Activated CD4-positive, CD25-positive, alpha-beta regulatory T cell (primary cell): ENCODE measurements at places on chromosomes 6 and 20.

DNA sequence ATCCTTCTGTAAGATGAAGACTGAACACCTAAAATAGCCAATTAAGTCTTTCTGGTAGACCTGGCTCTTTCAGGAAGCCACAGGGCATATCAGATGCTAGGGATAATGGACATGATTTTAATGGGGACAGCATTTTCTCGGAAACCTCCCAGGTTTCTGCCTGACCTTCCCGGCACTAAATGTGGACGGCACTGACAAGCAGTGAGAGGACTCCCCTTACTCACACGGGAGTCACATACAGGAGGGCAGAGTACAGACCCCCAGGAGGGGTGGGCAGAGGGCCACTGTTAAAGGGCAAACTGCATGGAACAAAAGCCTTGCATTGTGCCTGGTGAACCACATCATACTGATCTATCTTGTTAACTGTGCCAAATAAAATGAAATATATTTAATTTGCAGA is 19.9 kb downstream of the PSMG4 start:
- no peak for DNase-seq

DNA sequence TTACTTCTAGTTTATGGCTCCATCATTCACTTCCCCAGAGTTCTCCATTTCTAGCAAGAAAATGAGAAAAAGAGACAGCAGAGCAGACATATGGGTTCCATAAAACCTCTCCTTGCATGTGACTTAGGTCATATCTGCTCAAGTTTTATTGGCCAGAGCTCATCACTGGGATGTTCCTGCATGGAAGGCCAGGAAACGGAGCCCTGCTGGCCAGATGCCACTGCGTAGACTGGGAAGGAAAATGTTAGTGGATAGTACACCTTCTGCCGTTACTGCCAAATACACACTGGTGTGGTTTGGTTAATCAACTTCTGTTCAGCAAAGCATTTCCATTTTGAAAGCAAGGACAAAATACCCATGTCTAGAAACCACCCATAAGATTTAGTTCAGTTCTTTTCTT is 220.6 kb upstream of the TSHZ2 start:
- DNase-seq = no peak

DNA sequence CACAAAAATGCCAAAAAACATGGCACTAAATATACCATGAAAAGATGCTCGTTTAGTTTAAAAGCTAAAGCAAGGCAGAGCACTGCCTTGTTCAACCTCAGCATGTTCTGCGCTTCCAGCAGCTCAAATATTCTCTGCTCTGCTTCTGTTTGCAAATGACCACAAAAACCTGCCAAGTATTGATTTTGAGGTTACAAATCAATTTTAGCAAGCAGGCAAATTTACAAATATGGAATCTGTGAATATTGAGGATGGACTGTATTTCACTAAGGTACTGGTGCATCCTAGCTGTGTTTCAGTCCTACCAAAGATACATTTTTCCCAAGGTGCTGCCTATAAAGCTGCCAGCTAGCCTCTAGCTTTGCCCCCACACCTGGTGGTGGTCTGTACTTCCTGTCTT is 449.9 kb downstream of the PREX1 start:
- DNase-seq = no peak

DNA sequence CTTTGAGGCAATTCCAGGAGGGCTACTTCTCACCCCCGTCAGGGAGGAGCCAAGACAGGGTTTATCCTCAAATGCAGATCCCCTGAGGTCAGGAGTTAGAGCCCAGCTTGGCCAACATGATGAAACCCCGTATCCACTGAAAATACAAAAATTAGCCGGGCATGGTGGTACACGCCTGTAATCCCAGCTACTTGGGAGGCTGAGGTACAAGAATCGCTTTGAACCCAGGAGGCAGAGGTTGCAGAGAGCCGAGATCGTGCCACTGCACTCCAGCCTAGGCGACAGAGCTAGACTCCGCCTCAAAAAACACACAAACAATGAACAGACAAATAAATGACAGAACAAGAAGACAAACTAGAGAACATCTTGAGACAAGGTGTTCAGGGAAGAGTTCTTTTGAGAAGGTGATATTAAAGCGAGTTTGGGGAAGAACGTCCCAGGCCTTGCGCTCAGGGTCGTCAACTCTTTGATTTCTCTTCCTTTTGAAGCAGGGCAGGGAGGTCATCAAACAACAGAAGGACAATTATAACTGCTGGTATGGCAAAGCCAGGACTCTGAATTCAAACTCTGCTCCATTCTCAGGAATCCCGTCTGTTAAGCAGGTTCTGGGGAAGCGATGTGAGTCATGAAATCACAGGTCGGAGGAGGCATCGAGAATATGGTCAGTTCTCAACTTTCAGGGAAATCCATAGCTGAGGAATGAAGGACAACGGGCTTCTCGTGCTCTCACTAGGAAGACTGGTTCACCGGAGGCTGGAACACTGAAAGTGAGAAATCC is 1.4 kb upstream of the RALY start:
- DNase-seq = no peak

- no peak for DNase-seq
These were observed 317.5 kb upstream of the MOCS1 start for GRCh38 chr6:40251637-40252300.

GRCh38 chr6:20840675-20841074 is 306.4 kb downstream of the CDKAL1 start:
- DNase-seq = no peak

DNA sequence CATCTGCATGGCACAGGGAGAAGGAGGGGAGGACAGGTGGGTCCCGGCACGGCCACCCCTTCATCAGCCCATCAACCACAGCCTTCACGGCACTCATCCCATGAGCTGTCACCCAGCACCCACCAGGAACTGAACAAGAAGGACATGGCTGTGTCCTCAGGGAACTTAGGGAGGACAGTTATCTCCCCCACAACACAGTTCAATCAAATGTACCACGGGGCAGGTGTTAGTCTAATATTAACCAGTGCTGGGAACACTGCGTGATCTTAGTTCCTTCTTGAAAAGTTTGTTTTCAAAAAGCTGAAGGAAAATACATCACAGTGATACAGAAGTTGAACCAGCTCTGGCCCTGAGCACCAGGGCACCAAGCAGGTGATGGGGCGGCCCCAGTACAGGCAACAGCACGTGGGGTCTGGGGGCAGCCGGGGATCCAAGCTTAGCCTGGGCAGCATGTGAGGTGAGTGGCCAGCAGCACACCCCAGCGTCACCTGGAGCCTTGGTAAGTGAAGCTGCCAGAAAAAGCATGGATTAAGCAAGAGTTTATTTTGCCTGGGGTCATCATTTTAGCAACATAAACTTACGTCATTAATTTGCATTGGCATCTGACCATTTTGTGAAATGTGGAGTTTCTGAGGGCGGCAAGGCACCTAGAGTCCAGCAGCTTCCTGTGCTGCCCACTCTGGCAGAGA is 35.5 kb upstream of the AFDN start:
- DNase-seq = no peak

DNA sequence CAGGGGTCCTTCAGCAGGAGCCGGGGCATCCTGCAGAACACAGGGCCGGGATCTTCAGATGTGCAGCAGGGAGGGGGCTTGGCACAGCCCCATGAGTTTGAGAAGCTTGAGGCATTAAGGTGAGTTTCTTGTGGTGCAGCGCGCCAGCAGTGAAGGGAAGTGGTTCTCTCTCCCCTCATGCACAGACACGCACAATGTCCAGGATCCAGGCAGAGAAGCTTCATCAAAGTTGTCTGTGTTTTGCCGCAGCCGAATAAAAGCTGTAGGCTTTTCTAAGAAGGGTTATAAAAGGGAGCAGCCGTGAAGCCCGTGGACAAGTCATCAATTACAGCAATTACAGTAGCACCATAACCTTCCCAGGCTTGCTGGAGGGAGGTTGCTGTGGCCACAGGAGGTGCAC is 491.0 kb upstream of the CDH4 start:
- DNase-seq = no peak

DNA sequence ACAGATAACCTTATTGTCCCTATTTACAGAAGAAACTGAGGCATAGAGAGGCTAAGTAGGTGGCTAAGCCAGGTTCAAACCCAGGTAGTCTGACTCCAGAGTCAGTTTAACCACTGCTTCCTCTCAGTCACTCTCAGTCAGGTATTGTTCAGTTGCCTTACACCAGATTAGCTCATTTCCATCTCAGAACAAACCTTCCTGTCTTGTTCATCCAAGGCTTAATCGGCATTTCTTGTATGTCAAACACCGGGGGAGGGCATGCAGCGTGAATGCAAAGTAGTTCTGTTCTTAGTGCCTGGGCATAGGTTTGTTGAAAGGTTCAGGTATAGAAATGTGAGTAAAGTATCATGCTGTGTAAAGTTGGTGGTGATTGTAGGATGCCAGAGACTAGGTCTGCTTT is 51.7 kb downstream of the CTNNBL1 start:
- DNase-seq = no peak

DNA sequence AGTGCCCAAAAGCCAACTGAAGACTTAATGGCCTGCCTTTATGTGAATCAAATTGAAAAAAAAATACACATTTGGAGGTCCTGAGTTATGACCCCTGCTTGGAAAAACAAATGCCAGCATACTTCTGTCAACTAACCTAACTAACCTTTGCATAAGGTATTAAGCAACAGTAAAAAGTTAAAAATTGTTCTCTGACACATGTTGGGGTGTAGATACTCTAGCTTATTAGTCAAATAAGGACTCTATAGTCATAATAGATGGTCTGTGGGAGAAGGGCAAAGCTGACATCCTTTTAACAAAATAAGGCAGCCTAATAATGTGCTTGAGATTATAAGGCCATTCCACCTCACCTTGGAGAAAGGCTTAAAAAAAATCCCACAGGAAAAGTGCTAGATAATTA is 140.5 kb downstream of the HIVEP2 start:
- no peak for DNase-seq

DNA sequence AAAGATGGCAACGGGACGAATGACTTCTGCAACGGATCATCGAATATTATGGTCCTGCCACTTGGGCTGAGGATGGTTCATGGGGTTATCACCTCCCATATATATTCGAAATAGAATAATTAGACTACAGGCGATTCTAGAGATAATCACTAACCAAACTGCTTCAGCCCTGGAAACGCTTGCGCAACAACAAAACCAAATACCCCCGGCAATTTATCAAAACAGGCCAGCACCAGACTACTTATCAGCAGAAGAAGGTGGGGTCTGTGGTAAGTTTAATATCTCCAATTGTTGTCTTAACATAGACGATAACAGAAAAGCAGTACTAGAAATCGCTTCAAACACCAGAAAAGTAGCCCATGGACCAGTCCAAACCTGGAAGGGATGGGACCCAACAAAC is 31.0 kb upstream of the ULBP3 start:
- no peak for DNase-seq

DNA sequence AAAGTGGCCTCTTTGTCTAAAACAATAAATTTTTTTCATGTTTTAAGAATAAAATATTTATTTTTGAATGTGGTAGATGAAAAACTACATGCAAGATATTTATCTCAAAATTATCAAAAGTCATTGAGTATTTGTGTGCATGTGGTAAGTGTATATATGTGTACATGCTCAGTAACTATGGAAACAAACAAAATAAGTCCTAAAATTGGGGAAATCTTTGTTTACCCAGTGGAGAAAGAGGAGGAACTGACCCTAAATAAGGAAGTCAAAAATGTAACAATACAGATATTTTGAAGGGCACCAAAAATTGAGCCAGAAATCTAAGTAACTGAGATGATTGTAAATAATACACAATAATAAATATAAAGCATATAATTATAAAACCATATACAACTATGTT is 639.2 kb downstream of the MAFB start:
- DNase-seq = no peak

- no peak for DNase-seq
These were observed 62.6 kb upstream of the TMEM244 start for GRCh38 chr6:129923530-129924250.

- peak; percentile 36 for DNase-seq
These were observed 35.0 kb upstream of the DSN1 start for GRCh38 chr20:36808317-36809257.

DNA sequence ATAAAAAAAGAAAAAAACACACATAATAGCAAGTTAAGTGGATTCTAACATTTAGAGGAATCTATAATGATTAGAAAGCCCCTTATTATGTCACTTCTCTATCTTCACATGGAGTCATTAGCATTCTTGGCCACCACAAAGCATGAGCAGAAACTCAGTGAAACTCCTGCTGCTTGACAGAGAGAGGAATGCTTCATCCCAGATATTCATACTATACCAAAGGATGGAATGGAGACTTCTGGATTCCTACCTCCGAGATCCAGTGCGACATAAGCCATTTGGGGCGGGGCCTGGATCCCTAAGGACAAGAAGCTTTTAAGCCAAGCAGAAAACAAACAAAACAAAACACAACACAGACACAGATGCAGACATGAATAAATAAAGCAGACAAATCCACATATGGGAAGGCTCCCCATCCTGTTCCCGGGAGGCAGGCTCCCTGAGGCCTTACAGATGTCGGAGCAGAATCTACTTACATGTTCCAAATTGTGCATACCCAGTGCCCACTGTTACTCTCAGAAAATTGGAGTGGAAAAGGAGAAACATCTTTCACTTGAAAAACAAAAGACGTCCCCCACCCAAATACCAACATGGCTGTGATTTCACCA is 727.3 kb downstream of the MAFB start:
- no peak for DNase-seq

GRCh38 chr20:48600470-48600945 is 227.3 kb downstream of the PREX1 start:
- DNase-seq = no peak

GRCh38 chr6:144292372-144292771 is 7.2 kb downstream of the UTRN start:
- DNase-seq = no peak

DNA sequence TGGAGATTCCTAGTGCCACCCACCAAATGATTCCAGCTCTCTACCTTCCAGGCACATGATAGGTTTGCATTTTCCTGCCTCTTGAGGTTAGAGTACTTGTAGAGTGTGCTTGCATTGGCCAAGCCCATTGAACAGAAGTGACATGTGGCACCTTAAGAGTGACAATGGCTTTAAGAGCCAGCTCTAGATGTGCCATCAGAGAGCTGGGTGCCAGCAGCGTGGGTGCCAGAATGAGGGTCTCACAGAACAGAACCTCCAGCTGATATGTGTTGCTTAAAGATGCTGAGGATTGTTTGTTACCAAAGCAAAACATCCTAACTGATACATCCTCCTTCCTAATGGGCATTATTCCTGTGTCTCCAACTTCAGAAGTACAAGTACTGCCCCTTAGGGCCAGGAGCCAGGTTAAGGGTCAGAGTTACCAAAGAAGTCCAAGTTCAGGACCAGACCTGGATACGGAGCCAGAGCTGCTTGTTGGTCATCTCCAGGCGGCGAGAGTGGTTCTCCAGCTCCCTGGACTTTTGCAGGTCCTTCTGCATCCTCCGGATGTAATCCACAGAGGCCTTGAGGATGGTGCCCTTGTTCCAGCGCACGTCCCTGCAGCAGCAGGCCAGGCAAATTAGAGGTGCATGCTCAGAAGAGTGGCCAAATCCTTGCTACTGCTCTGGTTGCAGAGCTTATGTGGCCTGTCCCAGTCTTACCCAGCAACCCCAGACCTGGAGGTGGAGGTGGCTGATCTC is 47.5 kb downstream of the MDFI start:
- no peak for DNase-seq

DNA sequence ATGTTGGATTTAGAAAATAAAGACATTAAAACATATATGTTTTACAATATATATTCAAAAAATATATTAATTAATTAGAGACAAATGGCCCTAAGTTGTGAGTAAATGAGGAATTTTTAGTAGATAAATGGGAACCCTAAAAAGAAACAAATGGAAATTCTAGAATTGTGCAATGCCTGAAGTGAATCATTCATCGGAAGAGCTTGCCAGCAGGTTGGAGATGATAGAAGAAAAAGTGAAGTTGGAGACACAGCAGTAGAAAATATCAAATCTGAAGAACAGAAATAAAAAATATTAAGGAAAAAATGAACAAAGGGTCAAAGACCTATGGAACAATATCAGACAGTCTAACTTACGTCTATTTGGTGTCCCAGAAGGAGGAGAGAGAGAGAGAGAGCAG is 109.4 kb upstream of the NEDD9 start:
- DNase-seq = no peak
